ENCODE measurements at places on chromosomes 7 and 10.

DNA sequence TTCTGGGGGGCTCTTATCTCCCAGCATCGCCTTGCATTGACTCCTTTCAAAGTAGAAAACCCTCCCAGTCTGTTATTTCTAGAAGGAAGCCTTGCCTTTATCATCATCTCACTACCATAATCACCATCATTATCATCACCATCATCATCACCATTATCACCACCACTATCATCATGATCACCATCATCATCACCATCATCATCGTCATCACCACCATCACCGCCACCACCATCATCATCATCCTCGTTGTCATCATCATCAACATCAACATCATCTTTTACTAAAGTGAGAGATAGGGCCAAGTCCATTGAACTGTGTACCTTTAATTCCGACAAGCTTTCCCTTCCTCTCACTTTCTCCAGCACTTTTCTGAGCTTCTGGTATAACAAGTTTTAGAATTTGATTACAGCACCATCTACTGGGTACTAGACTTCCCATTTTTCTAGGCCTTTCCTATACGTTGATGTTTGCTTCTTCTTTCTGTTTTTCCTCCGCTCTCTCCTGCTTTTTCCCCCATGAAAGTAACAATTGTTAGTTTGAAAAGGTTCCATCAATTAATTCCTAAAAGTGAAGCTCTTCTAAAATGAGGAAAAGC is 226.4 kb downstream of the BUB3 start:
- no peak for DNase-seq

DNA sequence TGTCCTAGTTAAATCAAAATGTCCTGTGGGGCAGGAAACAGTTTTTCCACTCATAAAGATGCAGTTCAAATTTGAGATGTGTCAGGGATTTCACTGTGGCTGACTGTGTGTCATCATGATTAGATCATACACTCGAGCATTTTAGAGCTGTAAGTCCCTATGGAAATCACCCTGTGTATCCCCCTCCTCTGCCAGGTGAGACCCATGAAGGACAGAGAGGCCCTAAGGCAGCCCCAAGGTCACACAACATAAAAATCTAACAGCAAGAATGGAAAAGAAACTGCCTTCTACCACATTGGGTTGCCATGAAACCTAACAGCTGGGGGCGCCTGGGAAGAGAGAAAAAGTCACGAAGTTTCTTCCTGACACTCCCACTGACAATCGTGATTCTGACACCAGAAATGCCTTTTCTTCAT is 135.8 kb downstream of the KCNMA1 start:
- no peak for DNase-seq

DNA sequence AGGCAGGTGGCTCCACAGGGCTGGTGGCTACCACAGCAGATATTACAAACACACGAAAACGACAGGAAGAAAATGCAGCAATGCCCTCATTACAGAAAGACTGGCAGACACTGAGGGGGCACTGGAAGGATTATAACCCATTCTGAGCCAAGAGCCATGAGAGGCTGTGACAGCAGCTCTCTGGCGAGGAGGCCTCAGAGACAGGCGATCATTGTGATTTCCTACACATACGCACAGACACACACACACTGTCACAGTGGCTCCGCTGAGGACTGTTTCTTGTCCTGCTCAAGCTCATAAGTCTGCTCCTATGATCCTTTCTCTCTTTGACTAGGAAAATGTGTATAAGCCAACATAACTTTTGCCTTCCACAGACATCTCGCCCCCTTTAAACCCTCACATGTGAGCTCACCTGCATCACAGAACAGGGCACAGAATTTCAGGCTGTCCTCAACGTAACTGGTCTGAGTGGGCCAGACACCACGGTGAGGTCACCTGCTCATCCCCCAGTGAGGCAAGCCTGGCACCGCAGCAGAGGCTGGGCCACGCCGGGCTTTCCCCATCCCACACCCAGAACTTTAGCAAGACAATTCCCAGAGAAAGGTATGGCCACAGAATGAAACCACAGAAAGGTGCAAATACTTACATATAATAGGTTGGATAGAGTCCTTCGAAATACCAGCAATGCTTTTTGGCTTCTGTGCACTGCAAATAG is 51.7 kb downstream of the VOPP1 start:
- no peak for DNase-seq

- no peak for DNase-seq
Observed at GRCh38 chr7:117338020-117338419, 15.2 kb upstream of the WNT2 start.

- DNase-seq: no peak
Observed at GRCh38 chr7:39703144-39703543, 79.8 kb downstream of the RALA start.

DNA sequence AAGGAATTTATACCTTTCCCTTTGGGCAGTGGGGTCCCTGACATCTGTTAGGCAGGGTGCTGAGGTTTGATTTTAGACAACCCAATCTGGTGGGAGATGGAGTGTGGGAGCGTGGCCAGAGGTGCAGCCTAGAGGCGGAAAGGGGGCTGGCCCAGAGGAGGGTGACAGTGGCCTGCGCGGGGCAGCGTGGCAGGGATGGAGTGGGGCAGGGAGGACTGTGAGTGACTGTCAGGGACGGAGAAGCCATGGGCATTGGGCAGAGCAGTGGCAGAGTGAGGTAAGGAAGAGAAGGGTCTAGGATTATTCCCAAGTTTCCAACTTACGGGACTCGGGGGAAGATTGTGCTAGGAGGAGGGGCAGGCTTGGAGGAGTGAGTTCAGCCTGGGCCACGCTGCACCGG is 181.9 kb downstream of the CCDC3 start:
- no peak for DNase-seq

DNA sequence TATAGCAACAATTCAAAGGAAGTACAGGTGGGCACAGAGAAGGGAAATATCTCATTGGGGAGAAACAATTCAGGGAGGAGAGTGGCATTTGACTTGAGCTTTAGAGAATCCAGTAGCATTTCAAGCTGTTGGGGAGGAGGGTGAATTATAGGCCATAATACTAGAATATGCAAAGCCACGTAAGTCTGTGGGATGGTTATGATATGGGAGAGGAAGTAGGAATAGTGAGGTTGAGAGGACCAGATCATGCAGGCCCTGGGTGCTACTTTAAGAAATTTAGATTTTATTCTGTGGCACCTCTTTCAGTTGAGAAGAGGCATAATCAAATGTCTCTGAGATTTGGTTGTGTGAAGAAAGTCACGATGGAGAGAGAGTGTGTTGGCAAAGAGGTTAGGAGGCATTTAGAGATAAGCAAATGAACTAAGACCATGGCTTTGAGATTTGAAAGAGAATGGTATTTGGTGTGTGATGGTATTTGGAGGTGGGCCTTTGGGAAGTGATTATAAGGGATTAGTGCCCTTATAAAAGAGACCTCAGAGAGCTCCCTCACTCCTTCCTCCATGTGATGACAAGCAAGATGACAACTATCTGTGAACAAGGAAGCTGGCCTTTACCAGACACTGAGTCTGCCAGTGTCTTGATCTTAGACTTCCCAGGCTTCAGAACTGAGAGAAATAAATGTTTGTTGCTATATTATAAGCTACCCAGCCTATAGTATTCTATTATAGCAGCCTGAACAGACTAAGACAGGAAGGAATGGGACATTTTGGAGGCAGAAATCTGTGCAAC is 15.1 kb downstream of the ADD3 start:
- no peak for DNase-seq

DNA sequence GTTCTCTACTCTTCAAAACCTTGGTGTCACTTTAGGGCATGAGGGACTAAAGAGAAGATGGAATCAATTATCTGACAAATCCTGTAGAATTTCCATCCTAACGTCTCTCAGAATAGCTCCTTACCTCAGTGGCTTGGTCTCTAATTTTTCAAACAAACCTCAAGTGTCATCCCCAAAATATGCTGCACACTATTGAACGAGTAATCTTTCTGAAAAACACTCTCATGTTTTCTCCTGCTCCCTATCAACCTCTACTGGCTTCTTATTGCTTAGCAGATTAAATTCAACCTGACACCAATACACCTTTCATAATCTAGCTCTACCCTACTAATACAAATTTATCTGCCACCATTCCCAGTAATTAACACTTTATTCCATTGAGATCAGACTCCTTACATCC is 8.5 kb downstream of the CNOT4 start:
- no peak for DNase-seq

DNA sequence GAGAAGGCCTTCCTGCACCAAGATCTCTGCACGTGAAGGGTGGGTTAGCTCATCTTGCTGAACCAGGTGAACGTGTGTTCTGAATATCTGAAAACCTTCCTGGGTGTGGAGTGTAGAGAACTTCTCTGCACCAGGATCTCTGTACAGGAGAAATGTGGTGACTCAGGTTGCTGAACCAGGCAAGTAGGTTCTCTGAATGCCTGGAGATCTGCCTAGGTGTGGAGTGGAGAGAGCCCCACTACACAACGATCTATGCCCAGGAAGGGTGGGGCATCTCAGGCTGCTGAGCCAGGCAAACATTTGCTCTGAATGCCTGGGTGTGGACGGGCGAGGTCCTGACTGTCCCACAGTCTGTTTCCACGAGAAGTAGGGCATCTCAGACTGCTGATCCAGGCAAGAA is 1002.3 kb upstream of the KCND2 start:
- no peak for DNase-seq

- no peak for DNase-seq
Observed at GRCh38 chr10:72611783-72612182, 14.1 kb downstream of the MICU1 start.
